LoVo (cell line): ENCODE measurements at places on chromosomes 16 and 17.

GRCh38 chr17:28240688-28241340 is 78.2 kb upstream of the TMEM97 start:
- DNase-seq = no peak

DNA sequence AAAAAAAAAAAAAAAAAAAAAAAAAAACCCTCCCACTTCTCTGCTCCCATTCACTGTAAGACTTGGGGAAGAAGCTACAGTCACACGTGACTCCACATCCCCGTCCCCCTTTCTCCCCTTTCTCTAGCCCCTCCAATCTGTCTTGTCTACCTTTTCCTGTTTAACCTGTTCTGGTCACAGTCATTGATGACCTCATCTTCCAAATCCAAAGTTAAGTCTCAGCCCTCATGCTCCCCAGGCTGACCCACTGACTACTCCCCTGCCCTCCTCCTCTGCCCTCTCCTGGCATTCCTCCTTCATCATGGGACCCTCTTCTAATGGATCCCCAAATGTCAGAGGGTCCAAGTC is 1.6 kb upstream of the CDH5 start:
- no peak for DNase-seq

GRCh38 chr16:48831076-48831722 is 221.2 kb upstream of the N4BP1 start:
- DNase-seq = no peak

GRCh38 chr17:71111934-71112333 is 942.6 kb downstream of the KCNJ2 start:
- DNase-seq = no peak

DNA sequence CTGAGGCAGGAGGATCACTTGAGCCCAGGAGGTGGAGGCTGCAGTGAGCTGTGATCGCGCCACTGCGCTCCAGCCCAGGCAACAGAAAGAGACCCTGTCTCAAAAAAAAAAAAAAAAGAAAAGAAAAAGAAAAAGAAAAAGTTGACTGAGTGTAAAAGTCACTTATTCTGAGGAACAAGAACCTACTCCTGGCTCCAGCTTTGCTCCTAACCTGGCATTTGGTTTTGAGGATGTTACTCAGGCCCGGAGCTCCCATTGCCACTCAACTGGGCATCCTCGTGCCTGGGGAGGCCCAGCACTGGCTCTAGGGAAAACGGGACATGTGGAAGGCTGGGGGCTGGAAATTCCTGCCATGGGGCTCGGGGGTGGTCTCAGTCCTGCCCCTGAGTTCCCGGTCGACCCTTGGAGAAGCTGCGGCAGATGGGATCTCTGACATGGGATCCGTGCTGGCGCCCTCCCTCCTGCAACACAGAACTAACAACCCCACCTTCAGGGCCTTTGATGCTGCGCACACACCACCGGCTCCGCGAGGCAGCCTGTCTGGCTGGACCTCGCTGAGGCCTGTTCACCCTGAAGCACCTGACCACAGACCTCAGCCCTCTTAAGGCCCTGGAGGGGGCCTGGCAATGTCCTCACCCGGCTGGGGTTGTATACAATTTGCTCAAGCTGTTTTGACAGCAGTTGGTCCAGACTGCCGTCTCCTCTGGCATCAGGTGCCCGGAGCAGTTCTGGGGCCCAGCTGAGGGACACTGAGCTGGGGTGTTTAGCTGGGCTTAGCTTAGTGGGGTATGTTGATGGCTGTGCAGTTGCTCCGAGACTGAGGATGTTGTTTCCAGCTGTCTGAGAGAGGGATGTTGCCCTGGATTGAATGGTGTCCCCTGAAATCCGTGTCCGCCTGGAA is 12.3 kb downstream of the CD7 start:
- no peak for DNase-seq

DNA sequence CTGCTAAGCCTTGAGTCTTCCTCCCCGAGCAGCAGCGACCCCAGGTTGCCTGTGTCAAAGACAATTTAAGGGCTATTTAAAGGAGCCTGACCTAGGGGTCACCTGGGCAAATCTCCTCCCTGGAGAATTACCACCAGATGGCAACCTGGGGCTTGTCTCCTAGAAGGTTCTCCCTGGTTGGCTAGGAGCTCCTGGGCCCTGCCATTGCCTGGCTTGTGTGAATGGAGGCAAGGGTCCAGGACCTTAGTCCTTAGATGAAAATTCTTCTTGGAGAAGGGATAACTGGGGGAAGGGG is 51.3 kb upstream of the TAC4 start:
- DNase-seq = no peak

DNA sequence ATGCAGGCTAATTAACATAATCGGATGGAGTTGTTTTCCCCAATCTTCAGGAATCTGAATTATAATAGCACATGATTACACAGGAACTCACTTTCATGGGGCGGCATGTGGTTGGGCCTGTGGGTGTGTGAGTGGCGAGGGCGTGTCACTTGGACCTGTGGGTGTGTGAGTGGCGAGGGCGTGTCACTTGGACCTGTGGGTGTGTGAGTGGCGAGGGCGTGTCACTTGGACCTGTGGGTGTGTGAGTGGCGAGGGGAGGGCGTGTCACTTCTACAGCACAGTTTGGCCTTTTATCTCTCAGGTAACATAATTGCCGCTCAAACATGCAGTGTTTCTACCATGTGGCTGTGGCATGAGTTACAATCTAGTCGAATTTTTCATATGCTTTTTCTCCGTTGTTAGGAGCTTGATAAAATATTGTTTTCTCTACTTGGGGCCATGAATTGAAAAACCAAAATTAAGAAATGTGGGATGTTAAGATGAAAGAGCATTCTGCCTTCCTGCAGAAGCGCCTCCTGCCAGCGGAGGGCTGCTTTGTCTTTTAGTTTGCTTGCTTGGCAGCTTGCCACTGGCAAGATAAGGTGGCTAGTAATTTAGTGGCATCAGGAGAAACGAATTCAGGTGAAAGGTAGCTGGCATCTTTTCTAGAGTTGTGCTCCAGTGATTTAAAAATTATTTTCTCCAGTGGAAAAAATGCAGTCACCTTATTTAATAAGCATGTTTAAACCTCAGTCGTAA is 36.2 kb downstream of the USP10 start:
- peak; percentile 69 for DNase-seq

DNA sequence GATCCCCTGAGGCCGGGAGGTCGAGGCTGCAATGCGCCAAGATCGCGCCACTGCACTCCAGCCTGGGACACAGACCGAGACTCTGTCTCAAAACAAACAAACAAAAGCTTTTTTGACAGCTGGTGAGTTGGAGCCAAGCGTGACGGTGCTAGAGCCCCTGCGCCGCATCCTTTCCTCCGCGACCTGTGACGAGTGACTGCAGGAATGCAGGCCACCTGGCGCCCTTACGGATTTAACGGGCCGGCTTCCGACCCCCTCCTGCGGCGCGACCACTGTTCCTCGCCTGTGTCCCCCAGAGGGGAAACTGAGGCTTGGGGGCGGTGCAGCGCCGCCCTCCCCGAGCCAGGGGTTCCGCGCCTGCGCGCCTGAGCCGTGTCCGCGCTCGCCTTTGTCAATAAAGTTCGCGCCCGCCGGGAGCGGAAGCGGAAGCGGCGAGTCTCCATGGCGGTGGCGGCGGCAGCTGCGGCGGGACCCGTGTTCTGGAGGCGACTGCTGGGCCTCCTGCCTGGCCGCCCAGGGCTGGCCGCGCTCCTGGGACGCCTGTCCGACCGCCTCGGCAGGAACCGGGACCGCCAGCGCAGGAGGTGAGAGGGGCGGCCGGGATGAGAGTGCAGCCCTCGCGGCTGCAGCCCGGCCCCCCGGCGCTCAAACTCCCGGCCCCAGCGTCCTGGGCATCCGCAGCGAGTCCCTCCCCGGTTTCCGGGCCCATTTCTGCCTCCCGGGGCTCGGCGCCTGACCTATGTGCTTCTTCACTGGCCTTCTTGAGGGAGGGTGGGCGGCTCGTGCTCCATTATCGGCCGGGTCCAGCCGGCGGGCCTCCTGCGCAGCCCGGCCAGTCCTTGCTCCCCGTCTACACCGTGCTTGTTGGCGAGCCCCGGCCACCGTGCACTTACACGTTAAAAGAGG is at the start of gene PGS1:
Gene PGS1, plus strand, starts transcription at position 425 of the 906 bp plus-strand sequence. Its CDS starts 17 bp downstream, at position 442.
- peak; percentile 76 for DNase-seq

GRCh38 chr17:45288825-45289224 is 26.9 kb upstream of the SPATA32 start:
- no peak for DNase-seq

DNA sequence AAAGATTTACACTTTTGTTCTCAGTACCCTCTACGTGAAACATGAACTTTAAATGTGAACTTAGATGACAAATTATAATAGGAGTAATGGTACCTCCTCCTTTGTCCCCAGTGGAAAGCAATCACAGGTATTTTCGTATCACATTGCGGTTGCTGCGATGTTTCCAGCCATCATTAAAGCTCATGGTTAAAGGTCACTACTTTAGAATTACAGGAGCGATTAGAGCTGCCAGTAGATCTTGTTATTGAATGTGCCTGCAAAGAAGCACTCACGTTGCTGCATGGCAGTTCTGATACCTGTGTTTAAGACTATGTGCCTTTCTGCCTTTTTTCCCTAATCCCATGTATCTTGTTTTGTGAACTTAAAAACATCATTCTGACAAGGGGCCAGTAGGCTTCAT is 301.0 kb downstream of the CPPED1 start:
- DNase-seq = no peak

GRCh38 chr16:57091975-57092785 is at the start of gene CPNE2:
CPNE2 (plus strand) TSS chr16:57092583; CDS start chr16:57110743, 18,160 bp downstream.
- DNase-seq = peak; percentile 68

DNA sequence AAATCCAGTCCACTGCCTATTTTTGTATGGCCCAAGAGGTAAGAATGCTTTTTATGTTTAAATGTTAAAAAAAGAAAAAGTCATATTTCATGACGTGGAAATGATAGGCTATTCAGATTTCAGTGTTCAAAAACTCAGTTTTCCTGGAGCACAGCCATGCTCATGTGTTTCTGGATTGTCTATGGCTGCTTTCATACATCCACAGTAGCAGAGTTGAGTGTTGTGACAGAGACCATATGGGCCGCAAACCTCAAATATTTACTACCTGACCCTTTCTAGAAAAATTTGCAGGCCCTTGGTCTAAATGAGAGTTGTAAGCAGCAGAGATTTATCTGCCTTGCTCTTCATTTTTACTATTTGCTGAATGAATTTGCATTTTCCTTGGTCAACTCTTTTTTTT is 264.1 kb downstream of the CBLN1 start:
- DNase-seq = no peak

DNA sequence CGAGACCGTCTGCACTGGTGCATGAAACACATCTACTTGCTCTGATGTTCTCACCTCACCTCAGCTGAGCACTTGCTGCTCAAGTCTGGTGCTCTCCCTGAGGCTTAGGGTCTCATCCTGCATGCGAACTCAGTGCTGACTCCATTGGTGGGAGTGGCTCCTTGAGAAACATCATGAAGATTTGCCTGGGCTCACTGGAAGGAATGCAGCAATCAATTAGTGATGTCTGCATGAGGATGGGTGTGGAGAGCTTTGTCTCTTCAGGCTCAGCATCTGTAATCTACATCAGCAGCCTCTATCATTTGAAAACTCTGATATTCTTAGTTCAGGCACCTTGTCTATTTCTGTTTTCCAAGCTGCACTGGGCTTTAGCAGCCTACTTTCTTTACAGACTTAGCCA is 204.4 kb downstream of the IRF8 start:
- DNase-seq = no peak

DNA sequence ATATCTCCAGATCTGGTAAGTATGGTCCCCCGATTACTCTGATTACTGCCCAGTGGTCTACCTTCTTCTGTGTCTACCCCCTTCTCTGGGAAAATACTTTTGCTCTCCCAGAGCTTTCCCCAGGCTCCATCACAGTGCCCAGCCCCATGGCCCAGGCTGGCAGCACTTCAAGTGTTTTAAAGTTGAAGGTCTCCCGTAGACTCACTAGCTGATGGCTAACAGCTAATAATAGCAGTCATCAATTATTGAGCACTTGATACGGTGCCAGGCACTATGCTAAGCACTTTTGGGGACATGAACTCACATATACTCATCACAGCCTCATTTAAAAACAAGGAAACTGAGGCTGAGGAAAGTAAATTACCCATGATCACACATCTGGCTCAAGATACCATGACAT is 33.4 kb downstream of the DCUN1D3 start:
- DNase-seq = no peak

- DNase-seq = no peak
Observed at GRCh38 chr16:57137566-57138273, 45.3 kb downstream of the CPNE2 start.
